Activated CD4-positive, alpha-beta T cell treated with anti-CD3 and anti-CD28 coated beads, Interleukin-2, amount 50 U/mL, for 24 hours (primary cell): ENCODE measurements at places on chromosomes 7 and 10.

GRCh38 chr7:98641646-98642500 lies 24.8 kb downstream of the NPTX2 start:
- no peak for DNase-seq

- no peak for DNase-seq
These were observed 25.2 kb upstream of the AGK start for GRCh38 chr7:141525973-141526514.

DNA sequence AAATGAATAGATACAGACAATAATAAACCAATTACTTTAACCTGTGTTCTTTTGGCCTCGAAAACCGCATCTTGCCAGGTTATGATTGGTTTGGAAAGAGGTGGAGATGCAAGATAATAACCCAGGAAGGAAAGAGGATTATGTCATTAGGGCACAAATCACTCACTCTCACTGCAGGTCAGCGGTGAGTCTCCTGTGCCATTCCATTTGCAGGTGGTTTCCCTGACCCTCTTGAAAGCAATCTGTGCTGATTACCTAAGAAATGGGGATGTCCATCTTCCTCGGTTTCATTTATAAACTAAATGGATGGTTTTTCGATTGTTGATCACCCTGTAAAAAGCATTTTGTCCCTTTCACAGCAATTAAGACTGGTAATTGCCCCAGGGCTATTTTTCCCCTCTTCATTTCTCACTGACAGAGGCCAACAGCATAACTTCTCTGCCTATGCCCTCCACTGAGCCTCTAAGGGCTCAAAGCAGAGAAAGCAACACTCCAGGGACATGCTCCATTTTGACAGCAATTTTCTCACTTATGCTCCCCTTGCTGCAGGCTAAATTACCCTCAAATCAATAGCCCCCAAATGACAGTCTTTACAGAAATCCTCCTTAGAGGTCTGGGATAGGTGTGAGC lies 257.5 kb downstream of the IPMK start:
- DNase-seq, result no peak

- no peak for DNase-seq
These were observed 30.0 kb downstream of the MTERF1 start for GRCh38 chr7:91850455-91850854.

- no peak for DNase-seq
These were observed 119.5 kb downstream of the GPR158 start for GRCh38 chr10:25294032-25294926.

GRCh38 chr7:93551063-93551895 lies 23.2 kb downstream of the CALCR start:
- no peak for DNase-seq

GRCh38 chr10:43599333-43599732 lies 6.9 kb upstream of the ZNF485 start:
- DNase-seq, result no peak
